NCI-H187 (cell line): ENCODE measurements at places on chromosomes 2 and 18.

DNA sequence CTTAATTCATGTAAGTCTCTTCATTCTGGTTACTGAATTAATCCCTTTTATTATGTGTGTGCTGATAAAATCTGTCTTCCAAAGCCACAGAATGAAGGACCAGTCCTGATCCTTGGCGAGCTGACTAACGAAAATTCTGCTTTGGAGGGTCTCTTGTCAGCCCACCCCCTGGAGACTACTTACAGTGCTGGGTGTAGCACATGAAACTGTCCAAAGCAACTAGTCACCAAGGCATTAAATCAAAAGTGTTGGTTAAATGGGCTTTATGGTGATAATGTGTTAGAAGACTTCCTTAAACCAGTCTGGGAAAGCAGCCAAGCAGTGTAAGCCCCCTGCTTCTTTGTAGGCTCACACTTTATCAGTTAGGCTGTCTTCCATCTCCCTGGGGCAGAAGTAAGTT lies 420.2 kb downstream of the SUCLG1 start:
- no peak for DNase-seq

DNA sequence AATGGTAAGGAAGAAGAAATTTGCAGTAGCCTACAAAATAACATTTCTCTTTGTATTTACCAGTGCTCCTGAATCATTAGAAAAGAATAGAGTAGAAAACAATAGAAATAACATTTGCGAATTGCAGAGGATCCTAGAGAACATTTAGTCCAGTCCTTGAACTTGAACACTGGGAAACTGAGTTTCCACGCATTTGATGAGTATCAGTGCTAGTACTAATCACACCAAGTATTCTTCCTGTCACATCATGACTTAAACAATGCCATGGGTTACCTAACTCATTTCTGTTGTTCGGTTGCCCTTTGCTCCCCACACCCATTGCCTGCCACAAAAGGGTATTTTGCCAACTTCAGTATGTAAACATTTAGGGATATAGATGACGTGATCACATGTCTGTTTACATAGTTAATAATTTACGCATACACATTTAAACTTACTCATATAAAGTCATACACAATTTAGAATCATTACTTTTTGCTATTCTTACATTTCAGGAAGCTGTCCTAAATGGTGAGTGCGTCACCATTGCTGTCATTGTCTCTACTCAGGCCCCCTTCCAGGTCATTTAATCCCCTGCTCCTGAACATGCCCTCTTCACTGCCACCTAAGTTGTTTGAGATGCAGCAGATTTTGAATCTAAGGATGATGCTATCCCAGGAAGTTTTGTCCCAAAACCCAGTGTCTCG lies 42.3 kb downstream of the CRIM1 start:
- no peak for DNase-seq

DNA sequence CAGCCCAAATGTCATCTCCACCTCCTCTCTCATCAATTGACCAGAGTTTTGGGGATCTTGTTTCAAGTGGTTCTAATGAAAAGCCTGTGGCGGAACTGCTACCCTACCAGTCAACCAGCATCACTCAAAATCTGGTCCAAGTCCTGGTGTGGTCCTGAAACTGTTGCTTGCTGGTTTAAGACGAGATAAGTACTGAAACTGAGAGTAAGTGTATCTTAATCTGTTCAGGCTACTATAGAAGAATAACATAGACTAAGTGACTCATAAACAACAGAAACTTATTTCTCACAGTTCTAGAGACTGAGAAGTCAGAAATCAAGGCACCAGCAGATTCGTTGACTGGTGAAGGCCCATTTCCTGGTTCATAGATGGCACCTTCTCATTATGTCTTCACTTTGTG lies 879 bp upstream of the GALNT5 start:
- no peak for DNase-seq

DNA sequence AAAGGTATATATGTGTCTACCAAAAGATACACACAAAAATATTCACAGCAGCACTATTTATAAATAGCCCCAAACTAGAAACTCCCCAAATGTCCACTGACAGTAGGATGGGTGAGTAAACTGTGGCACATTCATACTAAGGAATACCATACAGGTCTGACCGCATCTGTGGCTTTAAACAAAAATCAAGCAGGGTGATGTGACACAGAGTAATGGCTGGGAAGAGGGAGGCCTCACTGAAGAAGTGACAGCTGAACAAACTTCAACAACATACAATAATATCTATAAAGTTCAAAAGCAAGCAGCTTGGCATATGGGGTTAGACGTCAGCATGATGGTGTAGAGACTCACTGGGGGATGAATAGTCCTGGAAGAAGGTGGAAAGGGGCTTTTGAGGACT lies 115.1 kb upstream of the PPP1CB start:
- DNase-seq, result no peak

DNA sequence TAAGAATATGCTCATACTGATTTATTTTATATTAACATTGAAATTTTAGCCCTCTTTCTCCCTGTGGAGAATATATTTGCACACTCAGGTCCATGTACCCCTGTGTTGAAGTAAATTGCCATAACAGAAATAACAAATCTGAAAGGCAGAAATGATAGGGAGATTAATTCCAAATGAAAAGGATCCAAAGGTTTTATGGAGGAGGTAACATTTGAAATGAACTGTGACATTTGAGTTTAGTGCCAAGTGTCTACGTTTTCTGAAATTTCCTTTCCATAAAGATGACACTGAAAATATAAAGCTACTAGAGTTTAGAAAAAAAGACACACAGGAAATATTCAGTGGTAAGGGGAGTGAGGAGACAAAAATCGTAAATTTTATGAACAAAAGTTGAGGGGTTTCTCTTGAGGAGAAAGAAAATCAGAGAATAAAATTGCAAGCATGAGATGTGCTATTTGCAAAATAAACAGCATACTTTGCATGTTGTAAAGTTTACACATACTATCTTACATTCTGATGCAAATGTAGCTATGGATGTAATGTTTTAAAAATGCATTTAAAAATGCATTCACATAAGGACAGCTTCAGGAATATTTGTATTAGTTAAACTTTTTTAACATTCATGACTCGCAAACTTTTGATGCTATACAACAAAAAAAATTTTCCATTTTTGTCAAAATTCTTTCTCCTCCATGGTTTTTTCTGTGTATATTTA lies 69.5 kb downstream of the BAZ2B start:
- no peak for DNase-seq

DNA sequence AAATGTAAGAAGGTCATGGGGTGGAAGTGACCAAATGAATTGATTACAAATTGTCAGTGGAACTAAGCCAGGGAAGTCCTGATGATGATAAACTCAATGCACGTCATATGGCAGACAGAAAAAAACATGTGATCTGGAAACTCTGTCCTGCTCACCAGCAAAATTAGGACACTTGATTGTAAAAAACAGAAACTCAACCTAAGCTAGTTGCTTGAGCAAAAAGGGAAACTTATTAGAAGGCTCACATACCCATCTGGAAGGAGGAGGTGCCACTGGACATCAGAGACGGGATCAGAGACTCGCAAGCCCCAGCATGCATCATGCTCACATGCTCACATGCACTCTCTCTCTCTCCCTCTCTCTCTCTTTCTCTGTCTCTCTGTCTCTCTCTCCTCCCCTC lies 96.8 kb downstream of the SP3 start:
- no peak for DNase-seq

- DNase-seq, result no peak
Measured at GRCh38 chr2:64841461-64841860, 147.7 kb upstream of the SLC1A4 start.
